Activated CD4-positive, alpha-beta T cell treated with anti-CD3 and anti-CD28 coated beads for 36 hours (primary cell): ENCODE measurements at places on chromosomes 11 and 22.

GRCh38 chr11:69640995-69641581 is at the start of gene CCND1:
Gene CCND1 (plus strand): TSS chr11:69641156. CDS start chr11:69641314, 158 bp downstream.
- DNase-seq: peak; percentile 59

- DNase-seq: no peak
These were observed 54.0 kb upstream of the PITPNB start for GRCh38 chr22:27972732-27973698.

- no peak for DNase-seq
These were observed 51.1 kb upstream of the SLC25A1 start for GRCh38 chr22:19229600-19229999.

DNA sequence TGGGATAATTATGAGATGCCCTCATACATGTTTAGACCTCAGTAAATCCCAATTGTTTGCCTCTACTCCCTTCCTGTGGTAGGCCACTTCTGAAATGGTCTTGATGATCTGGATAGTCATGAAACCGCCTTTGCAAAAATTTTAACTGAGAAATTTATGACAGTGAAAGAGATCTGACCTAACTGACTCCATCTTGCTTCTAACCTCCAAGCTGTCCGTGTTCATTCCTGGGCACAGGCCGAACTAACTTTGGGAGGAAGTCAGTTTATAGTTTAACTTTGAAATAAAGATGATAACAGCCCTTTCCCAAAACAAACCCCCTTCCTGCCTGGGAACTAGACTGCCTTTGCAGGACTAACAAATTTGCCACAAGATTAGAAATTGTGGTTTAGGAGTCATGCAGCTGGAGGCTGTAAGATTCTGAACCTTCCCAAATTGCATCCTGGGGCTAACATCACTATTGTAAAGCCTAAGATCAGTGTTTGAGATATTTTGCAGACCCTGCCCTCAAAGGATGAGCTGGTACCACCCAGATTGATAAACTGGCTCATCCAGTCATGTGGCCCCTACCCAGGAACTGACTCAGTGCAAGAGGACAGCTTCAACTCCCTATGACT is 19.9 kb upstream of the CTR9 start:
- no peak for DNase-seq

- DNase-seq: no peak
These were observed 107.6 kb downstream of the CSNK2A3 start for GRCh38 chr11:11245453-11245852.

GRCh38 chr11:44556735-44557409 is 8.6 kb upstream of the CD82 start:
- peak; percentile 84 for DNase-seq

DNA sequence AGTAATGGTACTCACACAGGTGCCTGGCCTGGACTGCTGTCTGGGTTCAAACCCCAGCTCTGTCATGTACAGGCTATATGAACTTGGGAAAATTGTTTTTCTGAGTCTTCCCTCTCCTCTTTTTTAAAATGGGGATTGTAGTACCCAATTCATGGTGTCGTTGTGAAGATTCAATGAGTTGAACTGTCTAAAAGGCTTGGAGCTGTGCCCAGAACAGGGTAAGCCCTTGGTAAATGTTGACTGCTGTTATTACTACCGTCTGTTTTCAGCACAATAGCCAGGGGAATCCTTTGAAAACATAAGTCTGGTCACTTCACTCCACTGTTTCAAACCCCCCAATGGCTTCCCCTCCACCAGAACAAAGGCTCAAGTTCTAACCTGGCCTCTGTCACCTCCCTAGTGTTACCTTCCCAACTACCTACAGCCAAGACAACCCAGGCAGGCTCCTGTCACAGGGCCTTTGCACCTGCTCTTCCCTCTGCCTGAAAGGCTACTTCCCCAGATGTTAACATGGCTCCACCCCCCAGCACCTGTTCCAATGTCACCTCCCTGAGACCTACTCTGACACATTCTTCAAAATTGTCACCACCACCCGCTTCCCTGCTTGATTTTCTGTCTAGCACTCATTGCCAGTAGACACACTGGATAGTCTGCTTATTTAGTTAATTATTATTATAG is 152.8 kb downstream of the CHST1 start:
- no peak for DNase-seq

- DNase-seq: no peak
These were observed 7.0 kb upstream of the GLYATL1B start for GRCh38 chr11:59079086-59079485.

- no peak for DNase-seq
These were observed 48.0 kb downstream of the CELF1 start for GRCh38 chr11:47504910-47505309.

GRCh38 chr22:23777776-23778576 is 5.3 kb downstream of the MMP11 start:
- no peak for DNase-seq

GRCh38 chr11:123838659-123839058 is 32.5 kb upstream of the OR6M1 start:
- no peak for DNase-seq

DNA sequence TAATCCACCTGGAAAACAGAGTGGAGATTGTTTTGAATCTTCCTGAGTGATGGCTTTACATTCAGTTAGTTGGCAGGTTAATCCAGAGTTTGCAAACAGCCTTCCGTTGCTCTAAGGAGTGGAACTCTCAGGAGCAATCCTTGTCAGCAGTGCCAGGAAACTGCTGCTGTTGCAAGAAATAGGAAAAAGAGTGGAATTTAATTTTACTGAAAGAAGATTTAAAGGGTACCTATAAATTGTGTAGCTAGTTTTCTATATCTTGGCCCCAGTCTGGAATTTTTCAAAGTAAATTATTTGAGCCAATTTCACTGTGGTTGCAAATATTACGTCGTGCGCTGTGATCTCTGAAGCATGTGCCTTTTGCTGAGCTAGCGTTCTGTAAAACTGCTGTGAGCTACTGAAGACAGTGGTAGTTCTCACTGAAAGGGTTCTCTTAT is 55.5 kb upstream of the SLC5A12 start:
- no peak for DNase-seq

DNA sequence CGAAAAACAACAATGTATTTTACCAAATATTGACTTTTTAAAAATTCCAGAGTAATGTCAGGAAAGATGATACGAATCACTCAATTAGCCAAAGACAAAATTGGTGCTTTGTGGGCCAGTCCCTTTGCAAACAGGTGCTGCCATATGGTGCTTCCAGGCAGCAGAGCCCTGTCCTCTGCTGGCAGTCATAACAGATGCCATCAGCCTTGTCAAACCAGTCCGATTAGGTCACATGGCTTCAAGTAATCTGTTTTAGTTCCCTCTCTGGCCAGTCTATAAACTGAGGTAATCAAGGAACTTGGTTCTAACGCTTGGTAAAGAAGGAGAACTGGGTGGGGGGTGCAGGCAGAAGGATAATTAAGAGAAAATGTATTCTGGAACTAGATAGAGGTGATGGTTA is 49.1 kb upstream of the CAPRIN1 start:
- no peak for DNase-seq

GRCh38 chr22:41676134-41676533 is 12.5 kb downstream of the SNU13 start:
- DNase-seq: no peak

DNA sequence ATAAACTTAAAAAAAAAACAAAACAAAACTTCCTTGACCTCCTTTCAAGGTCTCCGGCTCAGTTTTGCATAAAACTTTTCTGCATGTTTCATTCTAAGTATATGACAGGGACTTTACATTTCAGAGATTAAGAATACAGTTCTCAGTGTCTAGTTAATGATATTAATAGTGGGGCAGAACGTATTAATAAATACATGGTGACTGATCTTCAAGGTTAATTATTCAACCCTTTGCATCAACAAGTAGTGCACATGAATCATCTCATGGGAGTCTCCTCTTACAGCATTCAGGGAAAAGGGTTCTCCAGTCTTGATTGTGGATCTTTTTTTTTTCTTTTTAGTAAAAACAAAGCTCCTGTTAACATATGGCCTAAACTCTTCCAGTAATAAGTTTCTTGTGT is 146.8 kb downstream of the KIRREL3 start:
- DNase-seq: no peak

DNA sequence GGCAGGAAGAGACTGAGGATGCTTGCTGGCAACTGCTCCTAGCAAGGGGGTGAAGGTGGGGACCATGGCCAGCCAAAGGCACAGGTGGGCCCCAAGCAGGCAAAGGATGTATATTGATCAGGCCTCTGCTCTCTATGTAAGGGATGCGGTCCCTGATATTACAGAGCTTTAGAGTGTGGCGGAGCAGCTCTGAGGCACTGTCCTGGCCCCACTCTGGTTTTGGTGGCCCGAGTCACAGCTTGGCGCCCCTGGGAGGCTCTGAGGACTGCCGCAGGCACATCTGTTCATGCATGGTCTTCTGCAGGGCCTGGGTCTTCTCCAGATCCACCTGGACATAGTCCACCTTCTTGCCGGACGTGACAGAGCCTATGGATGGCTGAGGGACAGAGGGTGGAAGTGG is 45.5 kb downstream of the GAB4 start:
- no peak for DNase-seq

GRCh38 chr11:34999453-34999852 is 83.0 kb downstream of the PDHX start:
- DNase-seq: no peak

GRCh38 chr22:42511401-42511891 is 8.2 kb downstream of the RRP7A start:
- no peak for DNase-seq

- DNase-seq: no peak
These were observed 315.7 kb upstream of the C11orf87 start for GRCh38 chr11:109106151-109106906.

DNA sequence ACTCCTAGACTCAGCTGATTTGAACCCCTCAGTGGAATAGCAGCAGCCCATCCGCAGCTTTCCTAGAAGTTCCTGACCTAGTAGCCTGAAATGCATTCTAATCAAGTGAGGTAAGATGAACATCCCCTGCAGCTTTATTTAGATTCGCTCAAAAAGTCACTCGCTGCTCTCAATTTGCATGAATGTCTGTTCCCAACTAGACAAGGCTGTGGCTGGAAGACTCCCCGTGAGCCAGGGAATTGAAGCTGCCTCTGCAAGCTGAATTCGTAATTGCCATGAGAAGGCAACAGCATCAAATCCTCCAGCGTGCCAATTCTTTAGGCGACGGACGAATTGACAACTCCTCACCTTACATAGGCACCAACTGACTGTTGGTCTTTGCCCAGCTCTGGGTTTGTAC is 17.1 kb upstream of the SCN3B start:
- DNase-seq: no peak

GRCh38 chr22:22772396-22772795 is 115.2 kb upstream of the IGLL5 start:
- no peak for DNase-seq

- DNase-seq: no peak
These were observed 83.4 kb downstream of the ALX4 start for GRCh38 chr11:44226490-44226889.

GRCh38 chr11:44884056-44884455 is 66.6 kb downstream of the TP53I11 start:
- DNase-seq: no peak

DNA sequence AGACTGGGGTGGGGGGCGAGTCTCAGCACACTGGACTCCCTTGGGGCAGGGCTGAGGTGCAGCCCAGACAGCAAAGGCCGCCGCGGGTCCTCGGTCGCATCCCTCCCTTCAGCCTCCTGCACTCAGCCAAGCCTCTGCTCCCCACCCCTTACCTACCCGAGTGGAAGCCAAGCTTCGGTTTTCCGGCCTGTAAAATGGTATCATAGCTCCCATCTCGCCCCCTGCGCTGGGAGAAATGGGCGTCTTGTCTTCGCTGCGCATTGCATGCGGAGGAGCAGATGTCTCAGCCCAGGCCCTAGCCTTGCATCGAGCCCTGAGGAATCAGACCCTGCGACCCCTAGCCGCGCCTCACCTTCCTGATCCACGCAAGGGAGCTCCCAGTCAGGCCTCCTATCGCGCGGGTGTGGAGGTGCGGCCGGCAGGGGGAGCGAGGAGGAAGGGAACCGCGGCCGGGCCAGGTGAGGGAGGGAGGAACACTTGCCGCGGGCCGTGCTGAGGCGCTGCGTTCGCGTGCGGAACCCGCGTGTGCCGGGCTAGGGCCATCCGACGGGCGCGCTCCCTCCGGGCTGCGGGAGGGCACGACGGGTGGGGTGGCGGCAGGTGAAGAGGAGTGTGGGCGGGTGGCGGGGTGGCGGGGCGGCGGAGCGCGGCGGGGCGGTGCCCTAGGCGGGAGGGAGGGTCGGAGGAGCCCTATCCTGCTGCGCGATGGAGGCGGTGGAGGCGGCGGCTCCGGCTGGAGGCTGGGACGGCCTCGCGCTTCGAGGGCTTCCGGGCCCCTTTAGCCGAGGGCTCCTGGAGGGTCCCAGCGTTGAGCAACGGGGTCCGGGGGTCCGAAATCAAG is 4.1 kb upstream of the TBX1 start:
- peak; percentile 83 for DNase-seq

- DNase-seq: no peak
These were observed 16.8 kb upstream of the GLYATL1 start for GRCh38 chr11:58922479-58922878.

DNA sequence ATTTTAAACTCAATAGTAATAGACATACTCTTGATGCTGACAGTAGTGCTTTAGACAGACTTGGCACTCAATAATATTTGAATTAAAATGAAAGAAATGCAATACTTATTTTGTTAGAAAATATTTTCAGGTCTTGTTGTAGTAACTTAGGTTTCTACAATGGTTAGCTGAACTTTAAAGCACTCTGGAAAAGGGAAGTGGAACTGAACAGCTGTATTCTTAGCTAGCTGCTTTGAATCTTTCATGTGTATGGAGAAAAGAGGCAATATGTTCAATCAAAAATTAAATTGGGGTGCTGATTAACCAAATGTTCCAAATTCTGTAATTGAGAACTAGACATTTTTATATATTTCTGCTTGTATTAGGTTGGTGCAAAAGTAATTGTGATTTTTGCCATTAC is 517.9 kb upstream of the RAG2 start:
- no peak for DNase-seq

DNA sequence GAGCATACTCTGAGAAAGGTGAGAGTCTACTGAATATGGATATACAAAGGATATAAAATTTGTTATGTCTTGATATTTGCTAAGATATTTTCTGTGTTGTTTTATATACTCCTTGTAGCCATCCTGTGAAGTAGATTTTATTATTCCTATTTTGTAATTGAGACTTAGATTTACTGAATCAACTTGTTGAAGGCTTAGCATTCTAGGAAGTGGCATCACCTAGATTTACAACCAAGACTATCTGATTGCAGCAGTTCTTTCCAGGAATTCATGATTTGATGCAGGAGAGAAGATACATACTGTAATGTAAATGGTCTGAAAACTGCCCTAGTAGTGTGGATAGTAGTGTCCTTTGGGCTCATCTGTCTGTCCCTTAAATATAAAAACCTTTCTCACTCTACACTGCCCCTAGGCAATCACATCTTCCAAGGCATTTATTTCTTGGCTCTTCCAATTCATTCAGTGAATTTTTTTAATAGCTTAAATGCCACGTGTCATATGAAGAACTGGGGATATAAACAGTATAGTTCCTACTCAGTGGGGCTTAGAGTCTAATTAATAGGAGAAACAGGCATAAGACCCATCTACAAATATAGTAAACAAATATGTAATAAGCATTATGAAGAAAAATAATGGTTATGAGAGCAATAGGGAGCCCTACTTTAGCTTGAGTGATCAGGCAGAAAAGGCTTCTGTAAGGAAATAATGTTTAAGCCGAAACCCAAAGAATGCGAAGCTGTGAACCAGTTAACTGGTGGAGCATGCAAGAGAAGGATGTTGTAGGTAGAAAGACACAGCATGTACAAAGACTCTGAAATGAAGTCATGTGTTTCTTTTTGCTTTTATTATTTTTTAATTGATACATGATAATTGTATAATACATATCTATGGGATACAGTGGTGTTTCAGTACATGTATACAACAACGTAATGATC is 13.6 kb downstream of the IPO7 start:
- DNase-seq: no peak

- peak; percentile 62 for DNase-seq
These were observed 40.5 kb upstream of the RIC3 start for GRCh38 chr11:8209208-8209807.

GRCh38 chr11:77770629-77771028 is 49.9 kb downstream of the RSF1 start:
- no peak for DNase-seq
